ENCODE measurements at places on chromosomes 7 and 10.

- no peak for DNase-seq
These were observed 1080.1 kb upstream of the SORCS1 start for GRCh38 chr10:108244443-108245228.

DNA sequence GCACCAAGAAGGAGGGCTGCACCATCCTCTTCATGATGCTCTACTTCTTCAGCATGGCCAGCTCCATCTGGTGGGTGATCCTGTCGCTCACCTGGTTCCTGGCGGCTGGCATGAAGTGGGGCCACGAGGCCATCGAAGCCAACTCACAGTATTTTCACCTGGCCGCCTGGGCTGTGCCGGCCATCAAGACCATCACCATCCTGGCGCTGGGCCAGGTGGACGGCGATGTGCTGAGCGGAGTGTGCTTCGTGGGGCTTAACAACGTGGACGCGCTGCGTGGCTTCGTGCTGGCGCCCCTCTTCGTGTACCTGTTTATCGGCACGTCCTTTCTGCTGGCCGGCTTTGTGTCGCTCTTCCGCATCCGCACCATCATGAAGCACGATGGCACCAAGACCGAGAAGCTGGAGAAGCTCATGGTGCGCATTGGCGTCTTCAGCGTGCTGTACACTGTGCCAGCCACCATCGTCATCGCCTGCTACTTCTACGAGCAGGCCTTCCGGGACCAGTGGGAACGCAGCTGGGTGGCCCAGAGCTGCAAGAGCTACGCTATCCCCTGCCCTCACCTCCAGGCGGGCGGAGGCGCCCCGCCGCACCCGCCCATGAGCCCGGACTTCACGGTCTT is 1.9 kb downstream of the FZD1 start:
- no peak for DNase-seq

GRCh38 chr7:100893318-100893895 is 2.3 kb downstream of the ACHE start:
- DNase-seq, result no peak

GRCh38 chr10:125720002-125720382 is 483 bp downstream of the EDRF1 start:
- DNase-seq, result no peak

GRCh38 chr10:60339757-60340156 is 49.9 kb downstream of the ANK3 start:
- DNase-seq, result no peak

DNA sequence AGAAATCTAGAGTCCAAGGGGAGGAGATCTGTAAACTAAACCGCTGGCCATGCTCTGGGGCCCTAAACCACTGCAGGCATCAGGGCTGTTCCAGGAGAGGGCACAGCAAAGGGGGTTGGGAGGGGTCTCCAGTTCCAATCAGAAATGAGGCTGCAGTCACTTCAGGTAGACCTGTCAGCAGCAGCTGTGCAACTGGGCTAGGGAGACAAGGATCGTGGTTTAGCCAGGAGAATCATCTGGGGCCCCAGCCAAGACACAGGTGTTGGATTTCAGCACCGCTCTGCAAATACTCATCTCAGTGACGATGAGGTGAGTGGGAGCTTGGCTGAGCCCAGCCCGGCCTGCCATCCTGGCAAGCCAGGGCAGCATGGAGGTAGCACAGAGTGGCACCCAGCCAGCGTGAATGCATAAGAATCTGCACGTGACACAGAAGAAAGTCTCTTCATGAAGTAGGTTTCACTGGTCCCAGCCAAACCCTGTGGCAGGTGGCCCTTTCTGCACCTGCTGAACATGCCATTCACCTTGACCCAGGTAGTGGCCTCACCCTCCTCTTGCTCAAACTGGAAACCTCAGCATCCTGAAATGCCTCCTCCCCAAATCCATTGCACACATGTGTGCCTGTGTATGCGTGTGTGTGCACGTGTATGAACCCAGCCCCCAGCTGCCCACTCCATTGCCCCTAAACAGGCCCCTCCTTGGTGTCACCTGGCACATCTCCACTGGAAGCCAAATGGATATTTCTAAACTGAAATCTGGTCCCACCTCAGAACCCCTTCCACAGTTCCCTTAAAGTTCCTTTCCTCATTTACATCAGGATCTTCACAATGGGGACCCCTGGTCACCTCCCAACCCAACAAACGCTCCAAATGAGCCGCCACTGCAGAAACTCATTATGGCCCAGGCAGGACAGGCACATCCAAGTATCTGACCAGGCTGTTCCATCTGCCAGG is 9.6 kb downstream of the GPRIN2 start:
- peak; percentile 51 for DNase-seq

GRCh38 chr10:117726596-117727295 is 184.2 kb downstream of the EMX2 start:
- DNase-seq, result no peak

DNA sequence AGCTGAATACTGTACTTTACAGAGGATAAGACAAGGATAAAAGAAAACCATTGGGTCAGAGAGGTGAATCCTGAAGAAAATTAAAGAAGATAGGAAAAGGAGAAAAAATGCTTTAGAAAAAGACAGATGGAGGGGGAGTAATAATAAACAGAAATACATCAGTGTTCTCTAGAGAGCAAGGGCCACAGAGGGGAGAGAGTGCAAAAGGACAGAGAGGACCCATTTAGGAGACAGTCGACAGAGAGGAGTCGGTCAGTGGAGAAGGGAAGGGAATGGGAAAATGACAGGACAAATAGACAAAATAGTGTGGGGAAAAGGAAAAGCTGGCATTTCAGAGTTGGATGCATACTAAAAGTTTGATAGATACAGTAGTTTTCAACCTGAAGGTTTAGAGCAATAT is 287.0 kb downstream of the DOCK4 start:
- no peak for DNase-seq

DNA sequence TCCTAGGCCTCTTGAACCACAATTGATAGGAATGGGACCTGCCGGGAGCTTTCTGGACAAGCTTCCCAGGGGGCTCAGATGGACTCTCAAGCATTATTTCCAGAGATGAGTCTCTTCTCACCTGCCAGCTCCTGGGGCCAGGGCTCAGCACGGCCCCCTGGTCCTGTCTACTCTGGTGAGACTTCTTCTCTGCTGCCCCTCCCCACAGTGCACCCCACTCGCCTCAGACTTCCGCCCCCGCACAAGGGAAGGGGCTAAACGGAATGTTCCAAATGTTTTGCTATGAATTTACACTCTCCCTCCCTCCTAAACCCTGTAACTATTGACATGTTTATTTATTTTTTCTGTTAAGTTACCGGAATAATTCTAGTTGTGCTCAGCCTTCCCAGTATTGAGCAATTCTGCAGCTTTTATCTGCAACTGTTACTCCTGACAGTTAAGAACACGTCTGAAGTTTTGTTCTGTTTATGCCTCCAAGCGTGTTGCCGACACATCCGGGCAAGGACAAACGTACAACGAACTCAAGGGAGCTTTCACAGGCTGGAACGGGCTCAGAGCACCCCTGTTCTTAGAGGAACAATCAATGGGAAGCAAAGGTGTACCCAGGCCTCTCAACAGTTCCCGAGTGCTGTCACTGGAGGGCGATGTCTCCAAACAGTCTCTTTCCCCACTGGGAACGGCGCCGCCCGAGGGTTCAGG is 55.2 kb downstream of the FHIP2A start:
- peak; percentile 69 for DNase-seq

GRCh38 chr10:74771054-74771453 is 55.3 kb upstream of the KAT6B start:
- no peak for DNase-seq

- DNase-seq, result no peak
These were observed 36.9 kb upstream of the CCDC3 start for GRCh38 chr10:13038391-13038790.

DNA sequence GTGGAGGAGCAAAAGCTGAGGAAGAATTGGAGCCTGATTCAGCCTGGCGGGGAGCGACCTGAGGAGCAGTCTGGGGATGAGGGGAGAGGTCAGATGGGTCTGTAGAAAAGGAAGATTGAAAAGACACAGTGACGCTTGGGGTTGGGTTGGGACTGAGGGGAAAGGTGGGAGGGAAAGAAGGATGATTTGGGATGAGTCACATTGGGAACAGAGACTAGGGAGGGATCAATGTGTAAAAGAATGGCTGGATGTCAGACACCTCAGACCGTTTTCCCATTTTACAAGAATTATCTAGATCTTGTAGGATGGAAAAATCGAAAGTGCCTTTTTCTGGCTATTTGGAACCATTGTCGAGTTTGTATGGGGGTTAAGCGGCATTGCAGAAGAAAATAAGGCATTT is 1076.5 kb downstream of the DNAJB9 start:
- no peak for DNase-seq

- no peak for DNase-seq
These were observed 884.2 kb upstream of the ZNF722 start for GRCh38 chr7:63114371-63114985.

- no peak for DNase-seq
These were observed 230.0 kb upstream of the HABP2 start for GRCh38 chr10:113322843-113323242.

GRCh38 chr7:114765331-114766040 is 156.4 kb upstream of the MDFIC start:
- DNase-seq, result no peak

DNA sequence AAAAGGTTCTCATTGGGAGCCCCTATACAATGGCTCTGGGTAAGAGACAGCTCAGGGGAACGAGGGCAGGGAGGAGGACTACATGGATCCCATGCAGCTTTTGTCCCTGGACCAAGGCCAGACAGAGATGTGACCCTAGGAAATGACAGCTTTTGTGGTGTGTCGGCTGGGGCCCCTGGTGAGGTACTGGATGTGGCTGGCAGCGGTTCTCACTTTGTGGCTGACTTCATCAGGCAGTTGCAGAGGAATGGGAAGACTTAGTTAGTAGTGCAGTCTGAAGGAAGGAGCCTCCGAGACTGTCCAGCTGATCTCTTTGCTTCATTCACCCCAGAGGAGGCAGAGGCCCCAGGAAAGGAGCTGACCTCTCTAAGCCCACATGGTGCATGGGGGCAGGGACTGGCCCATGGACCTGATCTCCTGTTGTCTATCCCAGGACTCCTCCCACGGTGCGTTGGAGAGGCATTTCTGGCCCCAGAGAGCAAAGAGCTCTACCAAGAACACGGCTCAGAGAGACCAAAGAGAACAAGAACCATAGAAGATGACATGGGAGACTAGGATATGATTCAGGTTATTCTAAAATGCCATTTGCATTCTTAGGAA is 202.9 kb downstream of the RPS24 start:
- DNase-seq, result no peak

DNA sequence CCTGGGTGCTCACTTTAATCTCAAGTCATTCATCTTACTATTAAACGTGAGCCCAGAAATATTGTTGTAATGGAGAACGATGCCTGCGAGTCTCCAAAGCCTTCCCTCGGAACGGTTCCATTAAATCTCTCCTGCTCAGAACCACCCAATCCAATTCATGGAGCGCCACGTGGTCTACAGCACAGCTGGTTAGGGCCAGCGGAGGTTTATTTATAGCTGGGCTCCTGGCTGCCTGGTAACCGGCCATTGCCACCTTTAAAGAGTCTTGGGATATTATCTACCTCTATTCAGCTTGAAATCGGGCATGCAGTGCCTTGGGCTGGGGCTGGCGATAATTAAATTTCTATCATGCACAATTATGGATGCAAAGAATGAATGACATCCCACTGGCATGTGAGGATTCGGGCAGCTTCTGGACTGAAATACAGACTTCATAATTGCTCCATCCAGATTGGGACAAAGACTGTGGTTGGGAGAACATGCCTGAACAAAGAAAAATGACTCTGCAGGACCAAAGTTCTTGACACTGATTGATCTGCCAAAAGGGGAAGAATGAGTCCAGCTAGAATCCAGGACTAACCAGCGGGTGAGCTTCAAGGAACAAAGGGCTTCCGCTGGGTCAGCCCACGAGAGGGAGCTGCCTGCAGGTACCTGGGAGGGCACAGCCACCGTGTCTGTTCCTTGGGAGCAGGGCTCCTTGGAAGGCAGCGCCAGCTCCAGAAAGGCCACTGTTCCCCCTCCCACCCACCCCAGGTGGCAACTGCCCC is 7.3 kb downstream of the FAM20C start:
- no peak for DNase-seq

- DNase-seq, result no peak
These were observed 50.4 kb upstream of the PTPRN2 start for GRCh38 chr7:158638001-158638400.

DNA sequence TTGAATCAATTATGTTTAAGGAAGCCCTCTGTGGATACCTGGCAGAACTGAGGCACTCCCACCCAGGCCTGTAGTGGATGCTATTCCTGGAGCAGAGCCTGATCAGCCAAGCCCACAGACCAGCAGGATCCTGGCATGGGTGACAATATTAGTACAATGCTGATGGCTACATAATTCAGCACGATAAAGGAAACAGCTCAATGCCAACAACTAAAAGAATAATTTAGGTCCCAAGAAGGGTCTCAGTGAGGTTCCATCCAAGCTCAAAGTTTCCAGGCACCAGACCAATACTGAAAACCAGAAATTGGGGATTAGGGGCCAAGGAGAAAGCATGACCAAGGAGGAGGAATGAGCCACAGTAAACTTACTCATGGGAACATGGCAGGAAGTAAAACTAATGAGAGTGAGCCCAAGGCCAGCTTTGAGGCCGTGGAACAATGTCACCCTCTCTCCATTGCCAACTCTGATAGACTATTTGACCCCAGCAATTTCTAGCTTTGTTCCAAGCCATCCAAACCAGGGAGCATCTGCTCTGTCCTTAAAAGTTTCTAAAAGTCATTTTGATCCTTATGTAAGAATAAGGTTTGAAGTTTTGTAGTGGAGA is 1082.4 kb downstream of the KCNMA1 start:
- no peak for DNase-seq

GRCh38 chr10:3972460-3973301 is 187.7 kb upstream of the KLF6 start:
- no peak for DNase-seq

GRCh38 chr7:74606101-74606908 is 51.2 kb upstream of the GTF2I start:
- peak; percentile 75 for DNase-seq

GRCh38 chr7:131381069-131381838 is 53.6 kb downstream of the MKLN1 start:
- no peak for DNase-seq

DNA sequence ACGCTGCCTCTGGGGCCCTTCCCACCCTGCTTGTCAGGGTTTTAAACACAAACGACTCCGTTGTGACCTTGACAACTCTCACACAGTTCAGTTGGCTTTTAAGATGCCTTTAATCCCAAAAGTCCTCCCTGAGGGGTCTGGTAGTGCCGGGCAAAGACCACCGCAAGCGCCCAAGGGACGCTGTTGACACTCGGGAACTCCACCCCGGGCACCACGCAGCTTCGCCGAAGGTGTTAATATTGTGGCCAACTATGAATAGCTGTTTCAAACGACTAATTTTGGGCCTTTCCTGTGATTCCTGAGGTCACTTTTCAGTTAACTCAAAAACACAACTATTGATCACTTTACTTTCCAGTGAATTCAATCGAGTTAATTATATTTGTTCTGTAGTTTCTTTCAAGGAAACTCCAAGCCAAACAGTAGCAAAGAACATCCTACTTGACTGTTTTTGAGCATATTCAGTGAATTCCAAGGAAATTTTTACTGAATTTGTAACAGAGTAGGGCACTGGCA is 958 bp upstream of the ESYT2 start:
- DNase-seq, result no peak

Data from activated CD8-positive, alpha-beta memory T cell treated with anti-CD3 and anti-CD28 coated beads, Interleukin-2, amount 50 U/mL, for 48 hours (primary cell).